ENCODE measurements at places on chromosomes 16 and 17.

- DNase-seq: no peak
Measured at GRCh38 chr17:78449983-78450595, 71.6 kb downstream of the PGS1 start.

GRCh38 chr16:5790512-5790911, 692.9 kb upstream of the EEF2KMT start:
- DNase-seq: no peak

DNA sequence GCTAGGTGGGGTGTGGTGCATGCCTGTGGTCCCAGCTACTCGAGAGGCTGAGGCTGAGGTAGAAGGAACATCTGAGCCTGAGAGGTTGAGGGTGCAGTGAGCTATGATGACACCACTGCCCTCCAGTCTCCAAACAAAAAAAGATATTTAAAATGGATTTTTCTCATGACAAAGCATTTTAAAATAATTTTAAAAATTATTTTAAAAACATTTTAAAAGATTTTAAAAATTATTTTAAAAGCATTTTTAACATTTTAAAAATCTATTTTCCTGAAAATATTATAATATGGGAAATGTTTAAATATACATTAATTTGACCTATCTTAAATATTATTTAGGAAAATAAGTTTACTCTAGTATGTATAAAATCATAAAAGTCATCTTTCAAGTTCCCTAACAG, 26.8 kb downstream of the MED13 start:
- no peak for DNase-seq

- no peak for DNase-seq
Measured at GRCh38 chr17:75398279-75398678, 7.2 kb downstream of the GRB2 start.

GRCh38 chr17:30323895-30324319, 9.9 kb downstream of the TMIGD1 start:
- no peak for DNase-seq

DNA sequence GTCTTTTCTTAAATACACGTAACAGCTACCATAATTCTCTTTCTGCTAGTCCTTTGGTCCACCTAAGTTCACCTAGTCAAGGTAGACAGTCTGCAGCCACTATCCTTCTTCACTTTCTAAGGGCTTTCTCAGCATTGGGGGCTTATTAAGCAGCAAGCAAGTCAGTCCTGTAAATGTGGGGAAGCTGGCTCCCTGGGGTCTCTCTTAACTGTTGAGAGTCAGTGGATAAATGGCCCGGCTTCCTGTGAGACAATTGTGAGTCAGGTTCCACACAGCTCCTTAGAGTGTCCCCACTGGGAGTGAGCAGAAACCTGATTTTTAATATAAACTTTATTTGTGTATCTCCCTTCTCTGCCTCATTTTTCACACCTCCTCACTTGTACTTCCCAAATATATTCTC, 132.1 kb downstream of the CDH13 start:
- DNase-seq: no peak

DNA sequence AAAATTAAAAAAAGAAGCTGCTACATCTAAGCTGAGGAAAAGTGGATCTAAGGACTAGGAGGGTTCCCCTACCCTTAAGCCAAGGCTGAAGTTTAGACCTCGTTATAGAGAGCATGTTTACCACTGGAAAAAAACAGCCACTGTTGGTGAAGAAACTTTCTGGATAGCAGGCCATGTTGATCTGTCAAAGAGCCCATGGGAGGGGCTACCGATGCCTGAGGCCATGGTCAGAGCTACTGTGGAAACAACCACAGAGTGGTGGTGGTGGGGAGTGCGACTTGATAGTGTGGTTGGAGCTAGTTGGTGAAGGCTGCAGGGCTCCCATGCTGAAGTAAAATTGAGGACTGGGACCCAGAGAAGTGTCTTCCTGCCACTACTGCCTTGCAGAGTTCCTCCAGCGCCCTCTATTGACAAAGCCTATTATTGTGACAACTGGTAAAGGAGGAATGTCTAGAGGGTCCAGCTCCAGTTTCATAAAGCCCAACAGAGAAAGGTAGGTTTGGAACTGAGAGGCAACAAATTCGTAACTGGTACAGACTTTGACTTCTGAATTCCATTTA, 12.7 kb upstream of the FAM20A start:
- DNase-seq: no peak

DNA sequence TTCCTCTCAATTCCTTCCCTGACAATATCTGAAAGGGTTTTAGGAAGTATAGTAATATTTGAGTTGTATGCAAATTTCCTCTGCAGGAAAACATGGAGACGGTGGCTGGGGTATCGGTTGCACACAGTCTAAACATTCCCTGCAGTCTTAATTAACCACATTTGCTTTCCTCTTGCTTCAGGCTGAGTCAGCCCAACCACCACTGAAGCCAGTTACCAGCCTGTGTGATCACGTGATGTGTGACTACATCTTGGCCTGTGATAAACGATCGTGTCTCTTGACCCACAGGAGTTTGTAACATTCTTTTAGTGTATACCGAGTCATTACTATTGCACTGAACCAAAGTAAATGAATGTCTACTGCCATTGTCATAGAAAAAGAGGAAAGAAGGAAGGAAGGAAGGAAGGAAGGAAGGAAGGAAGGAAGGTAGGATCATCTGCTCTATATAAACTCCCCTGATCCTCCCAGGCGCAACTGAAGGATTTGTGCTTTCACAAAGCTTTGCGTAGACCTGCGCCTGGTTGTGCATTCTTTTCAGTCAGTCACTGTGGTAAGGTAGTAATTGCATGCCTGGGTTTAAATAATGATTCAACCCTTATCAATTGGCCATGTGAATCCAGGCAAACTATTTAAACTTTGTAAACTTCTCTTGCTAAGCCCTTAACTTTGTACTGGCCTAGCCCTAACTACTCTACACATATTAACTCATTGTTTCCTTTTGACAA, 280.6 kb upstream of the SALL1 start:
- DNase-seq: no peak

GRCh38 chr16:66441586-66442375, 14.7 kb downstream of the BEAN1 start:
- no peak for DNase-seq

DNA sequence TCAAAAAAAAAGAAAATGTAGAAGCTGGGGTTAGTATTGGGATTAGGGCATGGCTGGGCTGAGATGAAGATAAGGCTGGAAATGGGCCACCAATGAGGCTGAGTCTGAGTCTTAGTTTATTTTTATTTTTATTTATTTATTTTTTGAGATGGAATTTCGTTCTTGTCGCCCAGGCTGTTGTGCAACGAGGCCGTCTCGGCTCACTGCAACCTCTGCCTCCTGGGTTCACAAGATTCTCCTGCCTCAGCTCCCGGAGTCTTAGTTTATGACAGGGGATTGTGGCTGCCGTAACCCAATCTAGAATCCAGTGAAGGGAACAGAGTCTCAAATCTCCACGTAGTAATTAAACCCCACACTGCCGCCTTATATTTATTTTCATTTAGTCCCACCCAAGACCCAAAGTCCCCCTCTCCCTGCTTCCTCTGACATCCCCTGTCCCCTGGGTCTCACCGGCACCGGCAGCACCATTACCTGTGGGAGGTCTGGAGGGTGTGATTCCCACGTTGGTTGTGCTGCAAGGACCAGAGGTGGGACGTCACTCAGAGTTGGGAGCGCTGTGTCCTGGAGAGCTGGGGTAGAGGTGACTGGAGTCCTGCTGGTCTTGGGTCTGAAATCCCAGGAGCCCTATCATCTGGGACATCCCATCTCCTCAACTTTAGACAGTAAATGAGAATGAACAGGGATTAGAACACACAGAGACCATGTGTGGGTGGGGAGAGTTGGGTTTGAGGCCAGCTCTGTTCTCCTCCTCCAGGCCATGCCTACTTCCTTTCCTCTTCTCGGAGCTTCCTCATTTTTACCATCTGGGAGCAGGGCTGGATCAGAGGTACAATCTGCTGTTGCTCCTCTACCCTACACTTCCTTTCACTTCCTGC, at the start of gene CLEC10A:
CLEC10A (minus strand) TSS at position 671 of the 875 bp plus-strand sequence. CDS start 1,439 bp downstream, outside the sequence.
- DNase-seq: no peak

- no peak for DNase-seq
Measured at GRCh38 chr17:28528327-28529012, 22.3 kb downstream of the FOXN1 start.

GRCh38 chr17:17361867-17362539, 58.8 kb downstream of the NT5M start:
- no peak for DNase-seq

GRCh38 chr16:66913081-66913480, 5.6 kb downstream of the CDH16 start:
- DNase-seq: no peak

DNA sequence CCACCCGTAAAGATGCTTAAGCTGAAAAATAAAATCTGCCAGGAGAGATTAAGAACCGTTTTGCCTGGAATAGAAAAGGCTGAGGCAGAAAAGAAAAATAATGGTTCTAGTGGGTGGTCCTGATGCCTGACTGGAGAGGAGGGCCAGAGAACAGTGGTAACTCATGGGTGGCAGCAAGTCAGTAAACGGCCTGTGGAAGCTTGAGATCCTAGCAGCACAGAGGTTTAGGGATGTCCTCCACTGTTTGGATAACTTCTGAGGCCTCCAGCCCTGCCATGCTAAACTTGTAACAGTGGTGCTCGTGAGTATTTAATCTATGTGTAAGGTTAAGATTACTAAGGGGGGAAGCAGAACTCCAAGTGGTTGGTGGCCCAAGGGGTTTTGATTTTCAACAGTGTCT, 21.2 kb upstream of the PHAF1 start:
- DNase-seq: no peak

GRCh38 chr16:23214796-23215195, 32.3 kb downstream of the SCNN1G start:
- no peak for DNase-seq

DNA sequence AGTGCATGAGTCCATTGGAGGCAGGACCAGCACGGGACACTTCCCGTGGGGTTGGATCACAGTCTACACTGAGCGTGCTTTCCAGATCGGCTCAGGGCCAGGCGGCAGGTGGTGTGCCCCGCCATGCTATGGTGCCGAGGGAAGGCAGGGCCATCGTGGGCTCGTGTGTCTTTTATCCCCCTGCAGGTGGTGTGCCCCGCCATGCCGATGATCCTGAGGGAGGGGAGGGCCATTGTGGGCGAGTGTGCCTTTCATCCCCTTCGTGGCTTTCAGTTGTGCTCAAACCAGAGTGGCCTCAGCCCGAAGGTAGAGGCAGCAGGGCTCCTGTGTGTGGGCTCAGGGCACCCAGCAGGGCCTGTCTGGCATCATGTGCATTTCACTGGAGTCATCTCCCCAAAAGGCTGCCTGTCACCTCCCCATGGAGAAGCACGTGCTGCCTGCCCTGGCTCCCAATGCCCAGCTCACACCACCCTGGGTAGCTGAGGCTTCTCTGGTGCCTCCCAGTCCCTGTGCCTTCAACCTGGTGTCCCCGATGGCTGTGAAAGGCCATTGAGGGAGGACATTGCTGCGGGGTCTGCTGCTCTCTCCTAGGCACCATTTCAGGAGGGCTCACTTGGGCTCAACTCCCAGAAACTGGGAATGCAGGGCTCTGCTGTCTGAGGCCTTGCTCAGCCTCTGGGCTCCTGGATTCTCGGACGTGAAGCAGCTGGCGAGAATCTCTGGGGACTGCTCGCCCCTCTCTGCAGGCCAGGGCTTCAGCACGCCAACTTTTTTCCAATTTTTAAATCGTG, 207.6 kb downstream of the NPIPB11 start:
- no peak for DNase-seq

DNA sequence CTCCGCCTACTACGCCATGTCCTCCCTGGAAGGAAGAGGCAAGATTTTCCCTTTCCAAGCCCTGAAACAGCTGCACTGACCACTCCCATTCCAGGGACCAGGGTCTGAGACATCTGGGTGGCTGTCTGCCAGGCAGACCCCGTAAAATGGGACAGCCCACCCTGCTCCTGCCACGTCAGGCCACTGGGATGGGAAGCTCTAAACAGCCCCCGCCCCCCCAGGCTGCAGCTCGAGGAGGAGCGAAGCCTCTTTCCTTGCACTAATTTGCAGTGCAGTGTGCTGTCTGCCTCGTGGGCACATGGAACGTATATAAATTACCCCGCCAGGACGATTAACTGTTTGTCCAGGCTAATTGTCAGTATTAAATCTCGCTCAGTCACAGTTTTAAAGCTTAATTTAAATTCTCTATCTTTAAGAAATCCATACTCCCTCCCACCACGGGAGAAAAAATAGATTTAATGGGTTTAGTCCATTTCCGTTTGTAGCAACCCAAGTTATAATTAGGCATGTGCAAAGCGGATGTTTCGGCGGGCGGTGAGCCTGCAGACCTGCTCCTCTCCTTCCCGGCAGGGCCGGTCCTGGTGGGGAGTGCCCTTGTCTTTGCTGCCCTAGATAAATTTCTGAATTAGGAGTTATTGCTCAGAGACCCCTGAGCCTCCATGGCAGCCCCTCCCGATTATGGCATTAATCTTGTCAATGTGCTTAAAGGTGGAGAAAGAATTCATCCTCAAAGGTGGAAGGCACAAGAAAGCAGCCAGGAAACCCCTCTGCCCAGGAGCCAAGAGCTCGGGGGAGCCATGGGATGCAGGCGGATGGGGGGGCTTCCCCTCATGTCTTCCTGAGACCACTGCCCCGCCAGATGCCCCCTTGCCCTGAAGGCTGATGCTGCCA, 268.0 kb upstream of the TNRC6C start:
- DNase-seq: no peak

GRCh38 chr16:57870753-57871454, 68.6 kb upstream of the KIFC3 start:
- no peak for DNase-seq

- no peak for DNase-seq
Measured at GRCh38 chr17:43405861-43406260, 7.1 kb downstream of the ARL4D start.

- no peak for DNase-seq
Measured at GRCh38 chr17:74840989-74841666, 18.6 kb downstream of the GRIN2C start.

GRCh38 chr17:2214929-2215615, 88.5 kb downstream of the SMG6 start:
- no peak for DNase-seq

DNA sequence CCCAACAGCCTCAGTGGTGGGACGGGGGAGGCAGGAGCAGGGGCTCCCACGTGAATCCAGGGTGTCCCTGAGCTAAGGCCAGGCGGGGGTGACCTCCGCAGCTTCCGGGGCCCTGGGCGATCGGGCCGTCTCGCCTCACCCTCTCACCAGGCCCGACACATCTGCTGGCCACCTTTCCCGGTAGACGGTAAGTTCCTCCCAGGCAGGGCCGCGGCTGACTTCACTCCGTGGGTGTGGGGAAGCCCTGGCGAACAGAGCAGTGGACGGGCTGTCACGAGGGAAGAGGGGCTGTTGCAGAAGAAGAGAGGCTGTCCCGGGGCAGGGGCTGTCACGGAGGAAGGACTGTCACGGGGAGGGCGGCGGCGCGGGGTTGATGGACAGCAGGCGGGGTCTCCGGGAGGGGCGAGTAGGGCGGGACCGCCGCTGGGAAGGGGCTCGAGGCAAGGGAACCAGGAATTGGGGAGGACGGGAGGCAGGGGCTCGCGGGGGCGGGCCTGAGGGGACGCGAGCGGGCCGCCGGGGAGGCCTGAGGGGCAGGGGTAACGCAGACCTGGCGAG, 498 bp downstream of the PKMYT1 start:
- DNase-seq: no peak

Measured in stimulated activated CD8-positive, alpha-beta memory T cell treated with anti-CD3 and anti-CD28 coated beads, Interleukin-2, amount 100 ng/mL, for 1 hour (primary cell).